Dorsolateral prefrontal cortex (tissue), 122 donors: ENCODE measurements at places on chromosomes 7 and 10.

DNA sequence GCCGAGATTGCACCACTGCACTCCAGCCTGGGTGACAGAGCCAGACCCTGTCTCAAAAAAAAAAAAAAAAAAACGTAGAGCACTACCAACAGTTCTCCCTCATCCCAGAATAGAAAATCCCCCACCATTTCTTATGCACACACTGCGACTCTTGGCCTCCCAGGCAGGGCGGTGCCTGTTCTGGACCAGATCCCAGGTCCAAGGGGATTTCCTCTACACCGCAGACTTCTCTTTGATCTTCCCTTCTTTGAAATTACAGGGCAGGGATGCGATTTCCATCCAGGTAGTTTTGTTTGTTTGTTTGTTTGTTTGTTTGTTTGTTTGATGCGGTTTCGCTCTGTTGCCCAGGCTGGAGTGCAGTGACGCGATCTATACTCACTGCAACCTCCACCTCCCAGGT lies 91.8 kb downstream of the SEPTIN14 start:
- no peak for DNase-seq

DNA sequence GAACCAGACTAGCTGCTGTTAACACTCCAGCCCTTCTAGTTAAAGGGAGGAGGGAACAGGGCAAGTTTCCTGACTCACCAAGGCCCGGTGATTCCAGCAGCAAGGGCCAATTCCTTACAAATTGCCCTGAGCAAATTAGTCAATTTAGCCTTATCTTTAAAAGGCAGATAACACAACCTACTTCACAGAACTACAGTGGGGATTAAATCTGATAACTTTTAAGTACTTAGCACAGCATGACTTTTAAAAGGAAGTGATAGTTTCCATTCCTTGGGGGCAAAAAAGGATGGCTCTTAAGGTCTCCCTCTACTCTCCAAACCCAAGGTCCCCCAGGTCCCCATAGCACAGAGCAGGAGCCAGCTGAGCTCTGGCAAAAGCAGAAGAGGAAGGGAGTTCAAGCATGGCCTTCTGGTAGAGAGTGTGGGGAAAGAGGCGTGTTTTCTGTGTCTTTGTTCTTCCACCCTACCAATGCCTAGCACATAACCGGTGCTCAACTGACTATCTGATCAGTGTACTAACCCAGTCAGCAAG lies 4.0 kb downstream of the CDCA7L start:
- no peak for DNase-seq

GRCh38 chr7:100485471-100485876 lies 1.7 kb downstream of the NYAP1 start:
- no peak for DNase-seq

DNA sequence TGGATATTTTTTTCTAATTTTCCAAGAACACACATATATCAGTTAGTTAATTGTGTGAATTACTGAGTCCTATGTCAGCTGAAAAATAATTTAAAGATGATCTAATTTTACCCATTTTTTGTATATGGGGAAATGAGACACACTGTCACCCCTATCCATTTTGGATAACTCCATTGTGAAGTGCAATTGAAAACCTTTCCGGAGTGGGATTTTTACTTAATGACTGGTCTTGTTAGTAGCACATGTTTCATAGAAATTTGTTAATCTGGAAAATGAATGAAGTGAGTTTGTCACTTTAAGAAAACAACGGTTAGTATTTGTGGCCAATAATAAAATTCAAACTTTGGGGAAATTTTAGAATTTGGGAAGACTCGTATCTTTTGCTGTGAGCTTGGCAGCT lies 2.0 kb downstream of the GARS1 start:
- DNase-seq = no peak

GRCh38 chr10:113386005-113386404 lies 166.8 kb upstream of the HABP2 start:
- DNase-seq = no peak

DNA sequence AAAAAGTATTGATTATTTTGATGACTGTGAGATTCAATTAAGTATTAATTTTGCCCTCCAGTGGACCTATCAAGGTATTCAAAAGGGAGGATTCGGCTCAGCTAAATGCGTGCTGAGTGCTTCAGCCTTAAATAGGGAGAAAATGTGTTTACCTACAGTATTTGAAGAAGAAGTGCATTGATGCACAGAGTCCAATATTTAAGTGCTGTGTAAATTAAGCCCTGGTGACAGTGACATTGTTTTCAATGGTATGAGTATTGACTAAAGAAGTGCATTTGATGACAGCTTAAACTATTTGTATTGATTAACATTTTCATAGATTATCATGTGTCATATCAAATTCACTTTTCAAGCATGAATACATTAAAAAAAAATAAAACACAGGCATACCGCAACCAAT lies 106.6 kb downstream of the POU6F2 start:
- no peak for DNase-seq

- DNase-seq = no peak
These were observed 45.5 kb downstream of the TLX1 start for GRCh38 chr10:101176577-101176976.

GRCh38 chr7:80517282-80517747 lies 5.5 kb upstream of the GNAT3 start:
- DNase-seq = no peak

DNA sequence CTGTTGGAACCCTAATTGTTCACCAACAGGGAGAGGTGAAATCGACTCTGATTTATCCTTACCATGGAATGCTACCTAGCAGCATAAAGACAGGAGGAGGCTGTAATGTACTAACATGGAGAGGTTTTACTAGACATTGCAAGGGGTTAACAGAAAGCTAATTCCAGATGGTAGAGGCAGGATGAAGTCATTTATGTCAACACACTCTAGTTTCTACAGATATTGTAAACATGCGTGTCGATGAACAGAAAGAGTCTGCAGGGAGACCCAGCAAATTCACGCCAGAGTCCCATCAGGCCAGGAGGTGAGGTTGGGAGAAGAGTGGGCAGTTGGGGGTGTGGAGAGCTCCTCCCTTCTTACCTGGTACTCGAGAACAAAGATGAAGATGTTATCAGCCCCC lies 7.0 kb downstream of the NPC1L1 start:
- no peak for DNase-seq

DNA sequence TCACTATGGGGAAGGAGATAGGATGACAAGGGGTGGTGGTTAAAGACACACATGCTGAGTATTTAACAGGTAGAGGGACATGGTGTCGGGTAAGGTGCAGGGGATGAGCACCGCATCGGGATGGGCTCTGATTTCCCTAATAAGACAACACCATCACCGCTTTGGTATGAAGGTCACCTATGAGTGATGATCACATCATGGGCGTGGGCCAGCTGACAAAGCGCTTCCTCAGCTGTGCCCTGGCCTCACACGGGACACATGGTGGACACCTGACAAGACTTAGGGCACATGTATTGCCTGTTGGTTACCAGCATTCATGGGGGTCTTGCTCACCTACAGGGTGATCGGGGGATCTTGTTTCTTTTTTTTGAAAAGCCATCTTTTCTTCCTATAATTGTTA lies 12.8 kb downstream of the C7orf57 start:
- DNase-seq = no peak

- no peak for DNase-seq
These were observed 410.0 kb upstream of the MGMT start for GRCh38 chr10:129056734-129057689.

GRCh38 chr10:108789336-108789735 lies 1134.0 kb downstream of the XPNPEP1 start:
- DNase-seq = no peak

- DNase-seq = no peak
These were observed 11.8 kb upstream of the GALNT17 start for GRCh38 chr7:71120096-71120495.

GRCh38 chr7:2042650-2043049 lies 190.1 kb downstream of the MAD1L1 start:
- no peak for DNase-seq

DNA sequence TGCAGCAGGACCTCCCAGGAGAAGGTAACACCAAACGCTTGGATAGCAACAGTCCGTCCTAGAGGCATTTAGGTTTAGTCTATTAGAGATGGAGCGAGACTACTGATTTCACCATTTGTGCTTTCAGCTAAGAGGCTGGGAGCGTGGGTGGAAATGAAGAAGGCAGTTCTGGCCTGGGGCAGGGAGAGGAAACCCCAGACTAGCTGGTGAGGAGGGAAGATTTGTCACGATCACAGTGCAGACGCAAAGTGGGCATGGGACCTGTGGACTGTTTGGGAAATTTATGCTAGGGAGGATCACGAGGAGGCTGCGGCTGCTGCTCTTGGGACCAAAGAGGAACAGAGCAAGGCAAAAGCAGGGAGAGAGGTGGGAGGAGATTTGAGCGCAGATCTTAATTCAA lies 130.4 kb upstream of the AOAH start:
- DNase-seq = no peak

- no peak for DNase-seq
These were observed 9.0 kb upstream of the HIBADH start for GRCh38 chr7:27671675-27672074.

DNA sequence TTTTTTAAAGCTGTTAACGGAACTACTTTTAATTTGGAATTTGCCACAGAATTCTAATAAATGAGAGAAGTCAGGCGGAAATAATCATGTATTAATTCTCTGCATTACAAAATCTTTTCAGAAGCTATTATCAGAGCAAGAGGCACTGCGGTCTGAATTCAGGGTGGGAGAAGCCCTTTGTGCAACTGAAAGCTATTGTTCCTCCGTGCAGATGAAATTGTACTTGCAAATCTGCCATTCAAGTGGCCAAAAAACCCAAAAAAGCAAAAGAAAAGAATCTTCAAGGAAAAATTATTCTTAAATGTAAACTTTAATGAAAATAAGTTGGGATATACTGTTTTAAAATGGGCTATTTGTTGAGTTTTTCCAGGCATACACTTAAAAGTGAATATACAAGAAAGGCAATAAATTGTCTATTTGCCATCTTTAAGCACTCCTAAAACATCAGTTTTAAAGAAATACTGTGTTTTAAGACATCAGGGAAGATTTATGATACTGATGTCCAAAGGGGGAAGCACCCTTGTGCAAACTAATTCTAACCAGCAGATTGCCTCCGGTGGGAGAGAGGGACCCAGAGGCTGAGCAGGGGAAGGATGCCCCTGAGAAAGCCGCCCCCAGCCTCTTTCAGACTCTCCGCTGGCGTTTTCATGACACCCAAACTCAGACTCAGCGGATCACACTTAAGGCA lies 351.2 kb downstream of the DNAJB6 start:
- no peak for DNase-seq

DNA sequence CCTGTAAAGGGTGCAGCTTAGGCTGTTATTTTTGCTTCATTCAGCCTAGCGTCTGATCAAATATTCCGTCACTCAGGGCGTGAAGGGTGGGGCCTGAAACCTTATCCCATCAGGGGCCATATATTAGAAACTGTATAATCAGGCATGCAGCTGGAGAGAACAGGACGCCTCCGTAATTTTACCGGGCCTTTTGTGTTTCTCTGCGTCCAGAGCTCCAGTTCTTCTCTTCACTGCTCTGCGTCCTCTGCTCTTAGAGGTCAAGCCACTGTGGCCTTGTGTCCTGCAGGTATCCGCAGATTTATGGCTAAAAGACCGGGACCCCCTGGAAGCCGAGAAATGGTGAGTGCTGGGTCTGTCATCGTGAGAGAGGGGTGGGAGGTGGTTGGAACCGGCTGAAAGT lies at the start of gene ZNF735:
Gene ZNF735, plus strand, starts transcription at position 301 of the 400 bp plus-strand sequence. Its CDS starts 0 bp downstream, at position 301.
- no peak for DNase-seq
